Stimulated activated CD8-positive, alpha-beta memory T cell treated with anti-CD3 and anti-CD28 coated beads, Interleukin-7, amount 100 ng/mL, for 1 hour (primary cell): ENCODE measurements at places on chromosomes 4 and X.

DNA sequence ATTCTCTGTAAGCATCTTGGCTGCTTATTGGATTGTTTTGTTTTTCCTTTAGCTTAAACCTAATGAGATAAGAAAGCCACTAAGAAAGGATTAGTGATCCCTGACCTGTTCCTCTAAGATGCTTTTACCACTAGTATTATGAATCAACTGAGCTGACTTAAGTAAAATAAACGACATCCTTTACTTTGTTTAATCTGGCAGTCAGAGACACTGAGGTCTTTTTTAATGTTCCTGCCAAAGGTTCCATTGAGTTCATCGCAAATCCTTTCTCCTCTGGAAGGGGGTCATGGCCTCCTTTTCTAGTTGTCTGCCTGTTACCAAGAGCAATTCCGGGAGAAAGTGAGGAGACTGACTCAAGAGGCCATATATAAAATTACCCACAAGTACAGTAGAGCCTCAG lies 1038.3 kb upstream of the SLIT2 start:
- no peak for DNase-seq

- no peak for DNase-seq
Measured at GRCh38 chr4:54872261-54872660, 214.5 kb downstream of the KIT start.

DNA sequence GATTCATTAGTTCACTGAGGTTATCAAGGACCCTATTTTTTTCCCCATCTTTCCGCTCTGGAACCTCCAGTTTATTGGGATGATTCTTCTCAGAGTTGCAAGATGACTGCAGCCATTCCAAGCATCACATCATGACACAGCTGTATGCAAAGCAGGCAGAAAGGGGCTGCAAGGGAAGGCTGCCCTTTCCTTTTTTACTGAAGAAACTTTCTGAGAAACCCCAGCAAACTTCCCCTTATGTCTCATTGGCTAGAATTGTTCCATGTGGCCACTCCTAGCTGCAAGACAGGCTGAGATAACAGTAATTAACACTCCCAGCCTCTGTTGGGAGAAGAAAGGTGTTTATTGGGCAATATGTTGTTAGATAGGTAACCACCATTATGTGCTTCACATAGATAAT lies 102.6 kb downstream of the SATL1 start:
- no peak for DNase-seq

- DNase-seq, result no peak
Measured at GRCh38 chr4:8847764-8848163, 23.9 kb downstream of the HMX1 start.

DNA sequence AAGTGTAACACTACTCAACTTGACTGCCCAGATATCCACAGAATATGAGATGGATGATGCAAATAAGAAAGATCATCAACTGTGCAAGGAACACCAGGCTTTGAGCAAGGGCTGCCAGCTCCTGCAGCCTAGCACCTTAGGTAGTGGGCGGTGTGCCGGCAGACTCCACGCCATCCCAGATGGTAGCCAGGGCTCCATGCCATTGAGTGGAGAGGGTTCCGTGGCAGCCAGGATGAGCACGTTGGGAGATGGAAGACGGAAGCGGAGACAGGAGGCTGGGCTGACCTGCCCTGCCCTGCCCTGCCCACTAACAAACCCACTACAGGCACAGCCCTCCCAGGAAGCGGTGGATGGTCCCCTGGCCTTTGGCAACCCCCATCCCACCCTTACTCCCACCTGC lies 51.9 kb downstream of the TMPRSS11F start:
- DNase-seq, result no peak

DNA sequence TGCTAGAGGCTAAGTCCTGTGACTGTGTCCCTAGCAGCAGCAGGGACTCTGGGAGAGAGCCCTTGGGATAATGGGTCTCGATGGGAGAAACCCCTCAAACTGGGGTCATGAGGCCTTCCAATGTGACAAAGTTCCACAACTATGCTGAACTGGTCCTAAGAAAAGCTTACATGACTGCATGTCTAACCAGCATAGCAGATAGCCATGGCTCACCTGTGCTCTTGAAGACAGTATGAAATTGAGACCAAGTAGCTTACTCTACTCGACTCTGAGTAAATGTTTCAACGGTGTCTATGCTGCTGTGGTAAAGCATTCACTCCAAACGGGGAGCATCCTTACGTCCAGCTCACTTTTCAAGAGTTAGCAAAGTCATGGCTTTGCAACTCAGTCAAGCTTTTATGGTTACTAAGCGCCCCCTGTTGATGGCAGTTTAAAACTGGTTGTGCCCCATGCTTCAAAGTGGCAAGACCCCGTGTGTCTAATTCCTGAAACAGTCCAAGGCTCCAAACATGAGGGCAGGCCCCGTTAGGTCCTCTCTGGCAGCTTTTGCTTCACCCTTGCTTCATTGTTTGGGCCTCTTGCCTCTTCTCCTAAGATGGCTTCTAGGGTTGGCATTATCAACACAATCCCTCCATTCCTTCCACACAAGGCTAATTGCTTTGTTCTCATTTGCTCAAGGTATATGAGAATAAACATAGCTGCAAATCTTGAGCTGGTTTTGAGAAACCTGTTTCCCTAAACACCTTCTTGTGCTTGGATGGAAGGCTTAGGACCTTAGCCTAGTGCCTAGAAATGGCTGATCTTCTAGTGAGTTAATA lies 46.6 kb downstream of the CCNG2 start:
- peak; percentile 31 for DNase-seq

GRCh38 chr4:147513091-147513490 lies 32.2 kb downstream of the EDNRA start:
- no peak for DNase-seq

DNA sequence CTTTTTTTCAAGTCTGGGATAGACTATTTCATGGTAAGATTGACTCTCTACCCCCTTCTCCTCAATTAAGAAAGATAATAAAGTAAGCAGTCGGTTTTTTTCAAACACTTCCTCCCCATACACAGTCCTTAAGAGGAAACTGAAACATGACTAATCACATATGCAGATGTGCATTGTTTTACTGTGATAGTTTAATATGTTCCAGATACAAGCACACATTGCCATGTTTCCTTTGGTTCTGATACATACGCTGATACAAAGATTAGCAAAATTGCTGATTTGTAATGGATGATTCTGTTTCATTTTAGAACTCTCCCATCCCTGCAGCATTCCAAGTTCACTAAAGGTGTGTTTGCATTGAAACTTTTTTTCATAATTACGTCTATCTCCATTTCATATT lies 76.1 kb downstream of the FBXO8 start:
- DNase-seq, result no peak
